ENCODE measurements at places on chromosomes 7 and 10. TPM values are rescaled to one million over a fixed set of nuclear protein-coding genes. Genes with fewer than 3 reads are reported as not detected.

Gene PNLIPRP2
- 0.93 TPM for total RNA-seq

Gene CPA2
- total RNA-seq: not detected

- no peak for DNase-seq
- H3K27me3 ChIP-seq: no peaks in the 10 kb centered on the region
- H3K4me3 ChIP-seq: no peak overlapping the region
- H3K4me1 ChIP-seq: no peaks in the 10 kb centered on the region
- H3K27ac ChIP-seq: no peak overlapping the region
- no peaks in the 10 kb centered on the region for H3K36me3 ChIP-seq
Measured at GRCh38 chr10:47349516-47349915, 1.4 kb downstream of the RBP3 start.

- no peaks in the 10 kb centered on the region for H3K27me3 ChIP-seq
- DNase-seq: no peak
- H3K27ac ChIP-seq: no peak overlapping the region
- H3K36me3 ChIP-seq: no peaks in the 10 kb centered on the region
- H3K4me1 ChIP-seq: peaks cover 35% of the 10 kb centered on the region
Measured at GRCh38 chr10:89296220-89296648, 5.6 kb upstream of the IFIT2 start.

DNA sequence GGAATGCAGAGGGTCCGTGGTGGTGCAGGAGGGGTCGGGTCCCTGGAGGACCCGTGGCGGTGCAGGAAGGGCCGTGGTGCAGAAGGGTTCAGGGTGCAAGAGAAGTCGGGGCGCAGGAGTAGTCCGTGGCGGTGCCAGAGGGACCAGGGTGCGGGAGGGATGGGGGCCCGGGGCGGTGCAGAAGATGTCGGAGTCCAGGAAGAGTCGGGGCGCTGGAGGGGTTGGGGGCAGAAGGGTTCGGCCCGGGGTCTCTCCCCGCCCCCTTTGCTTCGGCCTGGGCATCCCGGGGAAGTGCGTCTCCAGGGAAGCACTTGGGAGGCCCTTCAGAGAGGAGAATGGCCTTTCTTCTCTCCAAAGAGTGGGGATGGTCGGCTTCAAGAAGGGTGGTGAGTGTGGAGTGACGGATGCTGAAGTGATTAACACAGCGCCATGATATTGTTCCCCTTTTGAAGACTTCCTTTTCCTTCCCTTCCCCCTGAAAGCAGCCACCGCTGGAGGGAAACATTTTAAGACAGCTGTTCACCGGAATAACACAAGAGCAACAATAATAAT lies 997 bp downstream of the WDR37 start:
- no peaks in the 10 kb centered on the region for H3K27me3 ChIP-seq
- H3K27ac ChIP-seq: peak overlapping the region; percentile 99
- H3K4me3 ChIP-seq: peak overlapping the region; percentile 77
- no peak for DNase-seq
- no peaks in the 10 kb centered on the region for H3K36me3 ChIP-seq
- H3K4me1 ChIP-seq: peaks cover 16% of the 10 kb centered on the region

- H3K27ac ChIP-seq: no peak overlapping the region
- no peak for DNase-seq
- H3K36me3 ChIP-seq: no peaks in the 10 kb centered on the region
- no peaks in the 10 kb centered on the region for H3K27me3 ChIP-seq
- H3K4me3 ChIP-seq: no peak overlapping the region
Measured at GRCh38 chr10:89894051-89894450, 192.7 kb downstream of the KIF20B start.

DNA sequence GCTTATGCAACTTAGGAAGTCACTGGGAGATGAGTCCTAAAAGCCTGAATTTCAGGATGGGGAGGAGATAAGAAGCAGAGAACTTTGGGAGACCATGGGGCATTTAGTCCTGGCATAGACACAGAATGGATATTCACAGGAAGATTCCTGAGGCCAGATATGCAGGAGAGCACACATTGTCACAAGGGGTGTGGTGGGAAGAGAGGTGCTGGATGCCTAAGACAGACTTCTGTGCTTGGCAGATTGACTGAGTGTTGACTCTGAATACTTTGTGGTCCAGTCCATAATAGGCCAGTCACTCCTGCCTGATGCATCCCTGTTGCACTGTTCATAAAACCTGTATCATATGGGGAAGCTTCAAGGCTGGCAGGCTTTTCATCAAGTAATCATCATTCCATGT lies 18.5 kb downstream of the SRI start:
- H3K36me3 ChIP-seq: peaks cover 28% of the 10 kb centered on the region
- H3K4me1 ChIP-seq: no peaks in the 10 kb centered on the region
- no peak for DNase-seq

DNA sequence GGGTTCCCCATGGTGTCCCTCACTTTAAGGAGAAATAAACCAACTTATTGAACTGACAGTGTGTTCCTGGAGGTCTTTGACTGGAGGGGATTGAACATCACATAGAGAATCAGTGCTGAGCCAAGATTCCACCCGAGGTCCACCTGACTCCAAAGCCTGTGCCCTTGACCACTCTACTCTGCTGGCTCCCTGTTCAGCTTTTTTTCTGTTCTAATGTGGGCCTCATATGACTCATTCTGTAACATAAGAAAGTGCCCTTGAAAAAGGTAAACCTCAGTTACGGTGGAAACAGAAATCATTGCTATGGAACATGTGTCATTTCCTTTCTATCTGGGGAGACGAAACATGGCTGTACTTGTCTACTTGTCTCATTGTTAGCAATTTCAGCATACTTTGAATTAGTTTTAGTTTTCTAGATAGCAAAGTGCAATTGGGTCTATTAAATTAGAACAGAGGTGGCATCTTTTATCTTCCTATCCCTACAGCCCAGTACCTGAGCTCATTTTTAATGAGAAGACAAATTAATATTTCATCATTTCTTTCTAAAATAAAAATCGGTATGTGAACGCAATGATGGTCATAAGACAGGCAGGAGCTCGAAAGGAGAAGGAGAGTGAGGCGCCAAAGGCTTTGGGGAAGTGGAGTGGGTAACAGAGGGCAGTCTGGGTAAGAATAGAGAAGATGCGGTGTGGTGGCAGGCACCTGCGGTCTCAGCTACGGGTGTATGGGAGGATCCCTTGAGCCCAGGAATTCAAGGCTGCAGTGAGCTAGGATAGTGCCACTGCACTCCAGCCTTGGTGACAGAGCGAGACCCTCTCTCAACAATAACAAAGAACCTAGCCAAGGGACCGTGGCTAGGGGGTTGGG lies 1.5 kb downstream of the GSDME start:
- no peaks in the 10 kb centered on the region for H3K27me3 ChIP-seq
- DNase-seq: no peak
- no peaks in the 10 kb centered on the region for H3K36me3 ChIP-seq
- peaks cover 6% of the 10 kb centered on the region for H3K4me1 ChIP-seq

- no peak overlapping the region for H3K4me3 ChIP-seq
- H3K4me1 ChIP-seq: no peaks in the 10 kb centered on the region
- no peak for DNase-seq
- peaks cover 13% of the 10 kb centered on the region for H3K27me3 ChIP-seq
- no peaks in the 10 kb centered on the region for H3K36me3 ChIP-seq
Measured at GRCh38 chr7:1752771-1753563, 82.9 kb downstream of the ELFN1 start.
